Activated CD8-positive, alpha-beta T cell treated with anti-CD3 and anti-CD28 coated beads for 36 hours (primary cell): ENCODE measurements at places on chromosomes 13 and 19. TPM values are rescaled to one million over a fixed set of nuclear protein-coding genes. Genes with fewer than 3 reads are reported as not detected.

Gene POGLUT2
- 3.4 TPM for total RNA-seq

Gene OR2Z1
- total RNA-seq = not detected

Gene RFX1
- total RNA-seq = 14.1 TPM

Gene PDX1
- total RNA-seq = not detected

Gene WDR87
- total RNA-seq = not detected

Gene A1BG
- 36.2 TPM for total RNA-seq

GRCh38 chr13:99280166-99280565 is 22.0 kb upstream of the GPR18 start:
- no peak for DNase-seq

GRCh38 chr13:63463782-63464610 is 2048.3 kb upstream of the PCDH20 start:
- no peak for DNase-seq

GRCh38 chr13:77351315-77351714 is 24.4 kb upstream of the MYCBP2 start:
- no peak for DNase-seq

- DNase-seq = peak; percentile 79
These were observed 32.9 kb upstream of the SACS start for GRCh38 chr13:23466144-23467002.

DNA sequence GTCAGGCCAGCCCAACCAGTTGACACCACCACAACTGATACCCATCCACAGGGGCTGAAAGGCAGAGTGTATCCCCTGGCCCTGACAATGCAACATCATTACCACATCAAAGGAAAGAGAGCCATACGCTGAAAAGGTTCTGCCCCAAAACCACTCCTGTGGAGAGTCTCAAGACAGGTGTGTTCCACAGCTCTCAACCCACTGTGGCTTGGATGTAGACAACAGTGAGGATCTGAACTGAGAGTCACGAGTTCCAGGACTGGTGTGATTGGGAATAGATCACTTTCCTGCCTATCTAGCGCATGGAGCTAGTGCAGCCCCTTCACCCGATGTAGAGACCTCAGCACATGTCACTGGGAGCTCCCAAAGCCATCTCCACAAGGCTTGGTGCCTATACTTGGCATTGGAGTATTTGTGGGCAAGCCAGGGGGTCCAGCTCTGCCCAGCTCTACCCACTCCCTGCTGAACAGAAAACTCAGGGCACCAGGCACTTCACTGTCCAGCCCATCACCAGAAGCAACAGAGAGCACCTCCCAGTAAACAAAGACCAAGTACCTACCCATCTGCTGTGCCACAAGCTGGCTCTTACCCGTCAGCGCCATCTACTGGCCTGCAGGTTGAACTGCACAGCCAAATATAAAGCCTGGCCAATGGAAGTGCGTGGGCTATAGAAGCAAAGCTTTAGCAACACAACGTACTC is 579.5 kb downstream of the UQCRFS1 start:
- peak; percentile 70 for DNase-seq

- DNase-seq = no peak
These were observed 37.1 kb downstream of the ANKRD10 start for GRCh38 chr13:110877737-110878258.
